ENCODE measurements at places on chromosomes 4 and X. TPM values are rescaled to one million over a fixed set of nuclear protein-coding genes. Genes with fewer than 3 reads are reported as not detected.

Gene ZCCHC12
- total RNA-seq = under 0.01 TPM

Gene DHX15
- 126 TPM for total RNA-seq

Gene XPNPEP2
- total RNA-seq = 0.59 TPM

Gene VCX3A
- not detected for total RNA-seq

Gene TRIM61
- 1.2 TPM for total RNA-seq

Gene SASH3
- total RNA-seq = not detected

Gene GLRA2
- total RNA-seq = not detected

Gene CLCN4
- total RNA-seq = 2.2 TPM

Gene SORCS2
- total RNA-seq = under 0.01 TPM

Gene TBC1D25
- 6.6 TPM for total RNA-seq

Gene LRP2BP
- 0.59 TPM for total RNA-seq

Gene GPC3
- 1.5 TPM for total RNA-seq

Gene PDCL2
- not detected for total RNA-seq

Gene TRAM1L1
- 1.8 TPM for total RNA-seq

Gene SPANXA1
- not detected for total RNA-seq

Gene CLIC2
- 15.1 TPM for total RNA-seq

Gene P2RY4
- total RNA-seq = 0.39 TPM

Gene DDX3X
- total RNA-seq = 126 TPM

Gene LUZP4
- not detected for total RNA-seq

Gene ZAR1
- total RNA-seq = not detected

Gene ADAM29
- total RNA-seq = not detected

Gene HERC5
- 1.4 TPM for total RNA-seq

Gene RNF128
- total RNA-seq = under 0.01 TPM

Gene CD99
- 284 TPM for total RNA-seq

Gene TEX13C
- total RNA-seq = not detected

Gene ESX1
- total RNA-seq = not detected

Gene SMARCA1
- 18.0 TPM for total RNA-seq

Gene SLITRK4
- 7.0 TPM for total RNA-seq

Gene PAGE2B
- total RNA-seq = not detected

Gene SRPX
- total RNA-seq = 388 TPM

Gene UCP1
- not detected for total RNA-seq
